ENCODE measurements at places on chromosomes 12 and 14.

- no peak for DNase-seq
These were observed 64.5 kb upstream of the SLC35F4 start for GRCh38 chr14:57930241-57930975.

GRCh38 chr14:99357151-99357915, 85.3 kb upstream of the BCL11B start:
- no peak for DNase-seq

GRCh38 chr12:32533971-32534590, 134.7 kb downstream of the FGD4 start:
- DNase-seq = no peak

- DNase-seq = no peak
These were observed 154.6 kb upstream of the AEBP2 start for GRCh38 chr12:19284658-19285057.

DNA sequence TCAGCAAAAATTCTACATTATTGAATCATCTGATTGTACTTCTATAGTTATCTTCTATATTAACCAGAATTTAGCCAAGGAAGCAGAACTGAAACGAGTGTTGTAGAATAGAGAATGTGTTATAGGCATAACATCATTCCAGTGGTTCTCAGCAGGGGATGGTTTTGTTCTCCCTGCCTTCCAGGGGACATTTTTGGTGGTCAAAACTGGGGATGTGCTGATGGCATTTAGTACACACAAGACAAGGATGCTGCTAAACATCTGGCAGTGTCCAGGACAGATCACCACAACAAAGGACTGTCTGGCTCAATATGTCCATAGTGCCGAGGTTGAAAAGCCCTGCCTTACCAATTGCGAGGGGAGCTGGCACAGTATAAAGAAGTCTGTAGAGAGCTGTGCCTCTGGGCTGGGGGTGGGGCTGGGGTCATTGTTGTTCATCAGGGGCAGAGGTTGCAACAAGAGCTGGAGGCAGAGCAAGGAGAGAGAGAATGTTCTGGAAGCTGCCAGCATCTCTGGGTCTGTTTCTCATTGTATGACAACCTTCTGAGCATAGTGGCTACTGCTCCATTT, 1472.8 kb downstream of the AACS start:
- DNase-seq = no peak

DNA sequence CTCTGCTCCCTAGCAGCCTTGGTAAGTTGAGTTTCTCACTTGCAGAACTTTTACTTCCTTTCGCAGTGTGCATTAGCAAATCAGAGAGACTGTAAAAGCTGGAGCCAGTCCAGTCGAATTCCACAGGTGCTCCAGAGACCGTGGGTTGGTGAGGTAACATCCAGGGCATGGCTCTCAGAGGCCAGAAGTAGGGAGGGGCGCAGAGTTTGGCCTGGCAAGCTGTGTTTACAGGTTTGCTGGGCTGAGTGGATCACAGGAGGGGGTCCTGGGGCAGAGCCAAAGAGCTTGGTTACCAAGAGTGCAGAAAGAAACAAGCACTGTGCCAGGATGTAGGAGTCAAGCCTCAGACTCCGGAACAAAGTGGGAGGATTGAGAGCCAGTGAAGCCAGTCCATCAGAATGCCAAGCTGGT, 10.2 kb upstream of the BHLHE41 start:
- peak; percentile 59 for DNase-seq

- DNase-seq = no peak
These were observed 144.9 kb downstream of the PDE3A start for GRCh38 chr12:20513189-20513588.

DNA sequence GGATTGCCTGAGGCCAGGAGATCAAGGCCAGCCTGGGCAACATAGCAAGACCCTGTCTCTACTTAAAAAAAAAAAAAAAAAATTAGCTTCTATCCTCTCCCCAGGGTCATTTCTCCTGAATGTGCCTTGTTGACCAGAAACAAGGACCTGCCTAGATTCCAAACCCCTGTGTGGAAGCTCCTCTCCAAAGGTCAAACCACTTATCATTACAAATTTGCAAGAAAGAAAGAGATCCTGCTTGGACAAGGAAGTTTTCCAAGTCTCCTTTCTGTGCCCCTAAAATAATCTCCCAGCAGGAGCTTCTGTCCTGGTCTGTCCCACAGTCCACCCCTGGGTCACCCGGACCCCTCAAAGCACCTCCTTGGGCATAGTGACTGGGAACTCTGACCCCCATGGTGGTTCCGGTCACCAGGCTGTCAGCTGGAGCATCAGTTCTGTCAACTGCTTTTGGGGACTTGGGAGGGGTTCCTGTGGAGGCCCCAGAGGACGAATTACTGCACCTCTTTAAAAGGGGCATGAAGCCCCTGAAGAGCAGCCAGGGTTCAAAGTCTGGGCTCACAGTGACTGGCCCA, 38.4 kb downstream of the ACTN1 start:
- DNase-seq = no peak

GRCh38 chr14:33675415-33676130, 275.3 kb downstream of the EGLN3 start:
- no peak for DNase-seq

- DNase-seq = no peak
These were observed 21.8 kb upstream of the SMCO2 start for GRCh38 chr12:27424631-27425230.

Data from NCI-H510A (cell line).